Activated CD4-positive, CD25-positive, alpha-beta regulatory T cell (primary cell): ENCODE measurements at places on chromosomes 3 and 15.

DNA sequence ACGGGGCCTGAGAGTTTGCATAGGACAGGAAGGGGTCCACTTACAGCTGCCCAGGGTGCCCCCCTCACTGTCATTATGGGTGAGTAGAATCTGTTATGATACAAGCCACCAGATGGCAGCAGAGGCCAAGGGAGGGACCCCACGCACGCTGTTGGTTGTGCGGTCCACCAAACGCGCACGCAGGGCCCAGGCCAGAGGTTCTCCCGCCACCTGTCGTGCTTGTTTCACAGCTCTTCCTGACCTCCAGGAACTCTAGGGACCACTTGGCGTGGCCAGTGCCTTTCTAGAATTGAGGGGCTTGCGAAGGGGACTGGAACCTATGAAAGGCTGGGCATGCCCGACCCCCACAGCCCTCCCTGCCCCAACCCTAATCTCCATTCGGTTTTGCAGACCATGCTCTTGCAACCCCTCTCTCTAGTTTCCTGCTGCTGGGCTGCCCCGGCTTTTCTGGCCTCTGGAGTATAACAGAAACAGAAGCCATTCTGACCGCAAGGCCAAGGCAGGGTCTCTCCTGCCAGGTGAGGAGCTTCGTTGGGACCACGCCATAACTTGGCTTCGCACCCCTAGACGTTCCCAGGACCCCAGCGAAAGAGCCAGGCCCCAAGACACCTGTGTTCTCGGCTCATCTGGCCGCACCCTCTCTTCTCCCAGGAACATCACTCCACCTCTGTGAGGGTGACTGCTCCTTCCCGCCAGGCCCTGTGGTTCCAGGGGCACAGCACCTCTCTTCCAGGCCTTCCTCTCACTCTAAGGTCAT lies 46.0 kb downstream of the ALDH1L1 start:
- DNase-seq, result no peak

- DNase-seq, result no peak
These were observed 236.2 kb downstream of the TLE3 start for GRCh38 chr15:69861331-69862171.

GRCh38 chr3:186073641-186074040 lies 35.2 kb downstream of the ETV5 start:
- no peak for DNase-seq

- DNase-seq, result no peak
These were observed 339.9 kb upstream of the KCNH8 start for GRCh38 chr3:18808429-18808828.

DNA sequence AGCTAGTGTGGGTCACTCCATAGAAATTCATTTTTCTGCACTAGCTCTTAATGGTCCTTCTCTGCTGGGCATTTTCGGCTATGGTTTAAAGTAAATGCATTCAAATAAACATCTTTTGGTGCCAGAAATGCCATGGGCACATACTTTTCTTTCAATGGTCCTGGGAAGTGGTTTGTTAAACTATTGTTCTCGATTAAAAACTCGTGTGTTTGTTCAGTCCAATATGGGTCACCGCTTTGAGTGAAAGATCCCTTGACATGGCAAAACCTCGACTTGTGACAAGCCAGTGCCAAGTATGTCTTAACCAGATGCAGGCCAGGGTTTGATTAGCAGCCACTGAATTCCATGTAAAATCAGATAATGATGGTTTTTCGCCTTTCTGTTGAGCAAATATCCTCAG lies 331.9 kb upstream of the WNT5A start:
- no peak for DNase-seq

GRCh38 chr3:44076221-44076829 lies 165.4 kb upstream of the TOPAZ1 start:
- no peak for DNase-seq

DNA sequence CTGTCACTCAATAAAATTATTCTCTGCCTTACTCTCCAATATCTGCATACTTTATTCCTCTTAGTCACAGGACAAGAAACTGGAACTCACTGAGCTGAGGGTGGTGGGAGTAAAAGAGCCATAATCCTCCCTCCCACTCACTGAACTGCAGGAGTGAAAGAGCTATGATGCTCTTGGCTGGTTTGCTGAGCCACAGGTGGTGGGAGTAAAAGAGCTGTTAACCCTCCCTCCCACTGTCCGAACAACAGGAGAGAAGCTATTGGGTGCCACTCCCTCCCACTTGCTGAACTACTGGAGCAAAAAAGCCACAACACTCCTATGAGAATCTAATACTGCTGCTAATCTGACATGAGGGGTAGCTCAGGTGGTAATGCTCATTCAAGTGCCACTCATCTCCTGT lies 391.0 kb downstream of the NSUN3 start:
- DNase-seq, result no peak

- DNase-seq, result no peak
These were observed 789.8 kb downstream of the ROBO1 start for GRCh38 chr3:78978037-78978436.

DNA sequence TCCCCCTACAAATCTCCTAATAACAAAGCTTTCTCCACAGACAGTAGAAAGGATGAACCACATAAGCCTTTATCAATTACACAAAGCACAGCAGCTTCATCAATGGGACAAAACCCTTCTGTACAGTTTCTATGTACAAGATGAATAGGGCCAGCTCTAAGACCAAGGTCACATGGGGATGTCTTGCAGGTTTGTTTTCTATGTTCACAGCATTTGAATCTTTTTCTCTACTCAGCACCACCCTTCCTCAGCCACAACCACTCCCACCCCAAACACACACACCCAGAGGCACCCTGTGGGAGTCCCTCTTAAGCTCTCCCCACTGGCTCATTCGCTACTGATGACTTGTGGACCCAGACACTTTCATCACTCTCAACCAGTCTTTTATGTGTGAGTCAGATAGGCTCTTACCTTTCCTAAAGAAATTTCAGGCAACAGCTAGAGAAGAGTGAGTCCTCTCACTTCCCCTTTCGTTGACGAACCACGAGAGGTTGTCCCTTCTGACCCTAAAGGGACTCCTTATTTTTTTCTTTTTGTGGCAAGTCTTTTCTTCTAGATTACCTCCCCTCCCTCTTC lies 57.9 kb downstream of the ARHGAP31 start:
- DNase-seq, result no peak

- no peak for DNase-seq
These were observed 56.8 kb downstream of the NOX5 start for GRCh38 chr15:69071260-69071659.

DNA sequence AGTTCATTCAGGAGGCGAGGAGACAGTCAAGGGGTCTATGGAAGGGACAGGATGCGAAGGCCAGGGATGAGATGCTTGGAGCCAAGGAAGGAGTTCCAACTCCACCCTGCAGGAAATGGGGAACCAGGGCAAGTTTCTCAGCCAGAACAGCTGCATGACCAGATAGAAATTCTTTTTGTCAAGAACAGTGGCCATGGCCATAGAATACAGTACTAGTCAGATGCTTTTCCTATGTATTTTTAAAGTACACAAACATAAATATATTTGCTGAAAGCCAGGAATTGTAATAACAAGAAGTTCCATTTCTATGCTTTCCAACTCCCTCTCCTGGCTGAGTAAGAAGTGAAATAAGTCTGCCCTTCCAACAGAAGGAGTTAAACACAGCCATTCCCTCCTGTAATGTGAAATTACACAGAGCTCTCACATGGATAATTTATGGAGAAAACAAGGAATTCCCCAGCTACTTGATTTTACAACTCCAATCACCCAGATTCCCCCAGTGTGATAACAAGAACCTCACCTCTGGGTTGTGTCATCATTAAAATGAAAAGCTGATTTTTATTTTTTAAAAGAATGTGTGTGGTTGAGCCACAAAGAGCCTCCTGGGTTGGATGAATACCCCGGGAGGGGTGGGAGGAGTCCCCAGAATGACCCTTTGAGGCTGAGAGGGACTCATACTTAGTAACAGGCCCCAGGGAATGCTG lies 124.6 kb upstream of the ARHGEF3 start:
- DNase-seq, result no peak

DNA sequence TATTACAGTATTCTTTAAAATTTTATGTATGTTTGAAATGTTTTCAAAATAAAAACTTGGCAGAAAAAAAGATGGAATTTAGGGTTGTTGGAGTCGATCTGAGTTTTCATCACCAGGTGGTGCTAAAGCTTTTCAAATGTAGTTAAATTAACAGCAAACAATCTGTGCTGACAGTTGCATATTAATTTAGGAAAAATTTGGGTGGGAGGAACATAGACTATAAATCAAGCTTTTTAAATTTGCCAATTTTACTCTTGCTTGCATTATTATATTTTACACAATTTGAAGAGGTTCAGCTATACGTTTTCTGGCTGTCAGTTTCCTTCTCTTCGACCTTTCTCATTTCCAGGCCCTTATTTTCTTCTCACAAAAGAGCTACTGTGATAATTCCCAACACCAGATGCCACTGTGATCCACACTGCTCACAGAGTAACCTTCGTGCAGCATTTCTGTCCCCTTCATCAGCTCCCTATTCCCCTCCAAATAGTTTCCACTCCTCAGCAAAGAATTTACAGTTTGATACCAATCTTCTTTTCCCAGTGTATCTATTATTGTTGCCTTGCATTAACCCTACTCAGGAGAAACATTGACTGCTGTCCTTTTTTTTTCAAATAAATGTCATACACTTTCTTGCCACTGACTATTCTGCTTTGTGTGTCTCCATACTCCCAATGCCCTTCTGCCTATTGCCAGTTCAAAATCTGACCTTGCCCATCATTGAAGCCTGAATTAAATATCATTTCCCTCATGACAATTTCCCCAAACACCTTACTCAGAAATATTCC lies 53.4 kb upstream of the EIF5A2 start:
- no peak for DNase-seq

- no peak for DNase-seq
These were observed 410.5 kb downstream of the UNC13C start for GRCh38 chr15:54388746-54389145.
